ENCODE measurements at places on chromosomes 6 and 20.

DNA sequence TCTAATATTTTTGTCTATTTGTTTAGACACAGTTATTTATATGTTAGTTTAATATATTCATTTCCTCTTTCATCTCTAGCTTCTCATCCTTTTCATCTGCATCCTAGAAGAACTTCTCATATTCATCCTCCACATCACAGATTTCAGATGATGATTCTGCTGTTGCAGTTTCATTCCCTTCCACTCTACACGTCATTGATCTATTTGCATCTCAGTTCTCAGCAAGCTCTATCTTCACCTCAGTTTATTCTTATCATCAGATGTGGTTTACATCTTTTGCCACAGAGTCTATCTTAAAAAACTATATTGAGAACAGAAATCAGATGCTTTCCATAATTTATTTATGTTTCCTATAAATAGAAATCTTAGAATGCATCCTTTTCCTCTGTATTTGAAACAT is 13.3 kb downstream of the SLC2A12 start:
- no peak for DNase-seq

- peak; percentile 44 for DNase-seq
These were observed 11.6 kb downstream of the TNFAIP3 start for GRCh38 chr6:137878486-137879285.

DNA sequence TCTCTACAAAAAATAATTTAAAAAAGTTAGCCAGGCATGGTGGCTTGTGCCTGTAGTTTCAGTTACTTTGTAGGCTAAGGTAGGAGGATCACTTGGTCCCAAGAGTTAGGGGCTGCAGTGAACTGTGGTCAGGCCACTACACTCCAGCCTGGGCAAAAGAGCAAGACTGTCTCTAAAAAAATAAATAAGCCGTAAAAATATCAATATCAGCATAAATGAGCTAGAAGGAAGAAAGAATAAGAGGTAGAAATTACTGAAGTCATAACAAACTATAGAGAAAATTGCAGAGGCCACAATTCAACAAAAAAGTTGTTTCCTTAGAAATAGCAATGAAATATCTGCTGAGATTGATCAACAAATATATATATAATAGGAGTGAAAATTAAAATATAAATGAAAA is 827.3 kb upstream of the FLRT3 start:
- no peak for DNase-seq

- DNase-seq: no peak
These were observed 260.3 kb downstream of the ALDH8A1 start for GRCh38 chr6:134689641-134690040.

DNA sequence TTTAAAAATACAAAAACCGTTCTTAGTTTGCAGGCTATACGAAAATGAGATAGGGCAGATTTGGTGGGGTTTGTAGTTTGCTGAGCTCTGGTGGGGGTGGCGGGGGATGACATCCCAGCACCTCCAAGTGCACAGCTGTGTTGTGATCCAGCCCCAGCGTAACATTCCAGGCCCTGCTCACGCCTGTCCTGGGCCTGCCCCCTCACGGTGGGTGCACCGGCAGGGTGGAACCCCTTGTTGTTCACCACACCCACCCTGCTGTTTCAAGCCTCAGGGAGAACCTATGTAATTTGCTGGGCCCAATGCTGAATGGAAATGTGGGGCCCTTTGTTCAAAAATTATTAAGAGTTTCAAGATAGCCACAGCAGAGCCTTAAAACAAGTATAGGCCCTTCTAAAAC is 25.0 kb downstream of the ARMC2 start:
- DNase-seq: no peak

GRCh38 chr6:104614394-104614793 is 245.3 kb downstream of the HACE1 start:
- no peak for DNase-seq

DNA sequence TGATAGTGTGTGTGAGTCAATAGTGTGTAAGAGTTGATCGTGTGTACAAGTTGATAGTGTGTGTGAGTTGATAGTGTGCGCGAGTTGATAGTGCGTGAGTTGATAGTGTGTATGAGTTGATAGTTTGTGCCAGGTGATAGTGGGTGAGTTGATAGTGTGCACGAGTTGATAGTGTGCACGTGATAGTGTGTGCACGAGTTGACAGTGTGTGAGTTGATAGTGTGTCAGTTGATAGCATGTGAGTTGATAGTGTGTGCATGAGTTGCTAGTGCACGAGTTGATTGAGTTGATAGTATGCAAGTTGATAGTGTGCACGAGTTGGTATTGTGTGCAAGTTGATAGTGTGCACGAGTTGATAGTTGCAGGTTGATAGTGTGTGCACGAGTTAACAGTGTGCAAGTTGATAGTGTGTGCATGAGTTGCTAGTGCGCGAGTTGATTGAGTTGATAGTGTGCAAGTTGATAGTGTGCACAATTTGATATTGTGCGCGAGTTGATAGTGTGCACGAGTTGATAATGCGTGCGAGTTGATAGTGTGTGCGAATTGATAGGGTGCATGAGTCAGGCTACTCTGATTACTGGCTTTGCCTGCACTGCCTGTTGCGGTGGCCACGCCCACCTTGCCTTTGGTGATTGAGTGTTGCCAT is 35.8 kb upstream of the IYD start:
- no peak for DNase-seq

DNA sequence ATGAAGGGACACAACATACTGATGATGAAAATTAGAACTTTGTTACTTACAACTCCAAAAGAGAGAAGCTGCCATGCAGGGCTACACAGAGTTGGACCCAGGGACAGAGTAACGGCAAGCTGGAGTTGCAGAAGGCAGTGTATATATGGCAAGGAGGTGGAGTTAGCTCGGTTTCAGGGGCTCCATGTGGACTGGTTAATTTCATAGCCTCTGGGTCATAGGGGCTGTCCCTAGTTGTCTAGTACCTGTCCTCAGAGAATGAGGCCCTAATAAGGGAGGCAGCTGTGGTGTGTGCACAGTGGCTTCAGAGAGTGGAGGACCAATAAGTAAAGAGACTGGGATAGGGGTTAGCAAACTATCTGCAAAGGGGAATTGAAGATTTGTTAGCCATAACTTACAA is 7.9 kb upstream of the ZSCAN12 start:
- DNase-seq: no peak

- no peak for DNase-seq
These were observed 108.9 kb upstream of the AHI1 start for GRCh38 chr6:135606392-135606791.

DNA sequence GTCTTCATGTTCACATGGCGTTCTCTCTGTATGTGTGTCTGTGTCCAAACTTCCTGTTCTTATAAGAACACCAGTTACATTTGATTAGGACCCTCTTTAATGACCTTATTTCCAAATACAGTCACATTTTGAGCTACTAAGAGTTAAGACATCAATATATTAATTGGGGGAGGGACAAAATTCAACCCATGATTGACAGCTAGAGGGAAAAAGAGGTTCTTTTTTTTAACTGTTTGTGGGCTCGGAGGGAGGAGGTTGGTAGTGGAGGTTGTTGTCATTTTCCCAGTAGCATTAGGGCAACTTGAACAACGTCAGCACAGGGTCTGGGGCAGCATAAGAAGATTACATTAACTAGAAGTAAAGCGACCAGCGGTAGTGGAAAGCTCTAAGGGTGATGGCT is 2.3 kb upstream of the GMDS start:
- DNase-seq: no peak

GRCh38 chr6:30932665-30933365 is 845 bp upstream of the SFTA2 start:
- DNase-seq: no peak

- no peak for DNase-seq
These were observed 132.6 kb downstream of the LCA5 start for GRCh38 chr6:79404677-79405076.

DNA sequence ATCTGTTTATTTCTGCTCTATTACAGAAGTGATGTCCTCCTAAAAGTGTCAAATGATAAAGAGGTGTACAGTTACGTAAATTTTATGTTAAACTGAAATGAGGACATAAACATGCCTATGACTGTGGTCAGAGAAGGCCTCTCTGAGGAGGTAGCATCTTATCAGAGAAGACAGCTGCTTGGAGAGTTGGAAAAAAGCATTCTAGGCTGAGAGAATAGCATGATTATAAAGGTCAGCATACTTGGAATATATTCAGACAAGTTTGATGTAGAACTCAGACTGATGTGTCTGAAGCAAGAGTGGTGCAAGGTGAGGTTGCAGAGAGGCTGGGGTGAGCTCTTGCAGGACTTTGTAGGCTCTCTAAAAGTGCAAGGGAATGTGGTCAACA is 3.1 kb upstream of the PCNA start:
- no peak for DNase-seq

- DNase-seq: no peak
These were observed 86.9 kb downstream of the SH3BGRL2 start for GRCh38 chr6:79717989-79718388.

GRCh38 chr6:85936916-85937315 is 294.2 kb upstream of the SYNCRIP start:
- DNase-seq: no peak

Measured in stimulated activated naive CD4-positive, alpha-beta T cell (primary cell).